ENCODE measurements at places on chromosomes 11 and 22.

GRCh38 chr11:12827929-12828812, 153.9 kb downstream of the TEAD1 start:
- no peak for DNase-seq

DNA sequence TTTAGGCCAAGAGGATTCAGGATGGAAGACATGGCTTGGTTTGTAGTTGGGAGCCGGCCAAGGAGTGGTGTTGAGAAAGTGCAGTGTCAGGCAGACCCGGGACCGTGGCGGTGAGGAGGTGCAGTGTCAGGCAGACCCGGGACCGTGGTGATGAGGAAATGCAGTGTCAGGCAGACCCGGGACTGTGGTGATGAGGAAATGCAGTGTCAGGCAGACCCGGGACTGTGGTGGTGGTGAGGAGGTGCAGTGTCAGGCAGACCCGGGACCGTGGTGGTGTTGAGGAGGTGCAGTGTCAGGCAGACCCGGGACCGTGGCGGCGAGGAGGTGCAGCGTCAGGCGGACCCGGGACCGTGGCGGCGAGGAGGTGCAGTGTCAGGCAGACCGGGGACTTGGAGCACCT, 59.7 kb downstream of the LRP5 start:
- no peak for DNase-seq

DNA sequence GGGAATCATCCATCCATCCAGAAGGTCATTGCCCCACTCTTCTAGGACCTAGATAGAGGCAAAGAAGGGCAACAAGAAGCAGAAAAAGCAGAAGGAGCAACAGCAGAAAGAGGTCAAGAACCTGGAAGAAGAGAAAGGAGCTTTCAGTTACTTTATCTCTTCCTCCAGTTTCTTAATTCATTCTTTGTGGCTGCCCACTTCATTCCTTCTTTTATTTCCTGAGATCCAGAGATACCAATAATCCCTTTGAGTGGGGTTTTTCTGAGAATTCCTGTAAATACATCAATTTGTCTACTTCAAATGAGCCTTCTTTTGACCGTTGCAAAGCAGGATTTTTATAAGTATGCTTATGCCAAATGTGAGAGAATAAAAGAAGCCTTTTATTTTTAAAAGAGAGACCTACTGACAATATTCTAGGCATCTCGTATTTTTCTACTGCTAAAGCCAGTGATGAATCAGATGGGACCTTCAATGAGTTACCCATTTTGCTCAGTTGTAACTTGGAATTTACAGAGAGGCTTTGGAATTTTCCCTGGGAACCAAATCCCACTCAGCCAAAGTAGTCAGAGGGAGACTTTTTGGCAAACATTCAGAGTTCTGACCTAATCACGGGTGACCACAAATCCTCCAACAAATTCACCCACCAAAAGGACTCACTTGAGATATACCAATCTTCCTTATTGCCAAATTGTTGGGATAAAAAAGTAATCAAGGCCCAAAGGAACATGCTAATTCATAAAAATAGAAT, 54.9 kb downstream of the ZC3H12C start:
- no peak for DNase-seq

- no peak for DNase-seq
Observed at GRCh38 chr22:39381009-39381755, 18.4 kb upstream of the TAB1 start.

GRCh38 chr11:35049859-35050531, 89.0 kb upstream of the CD44 start:
- DNase-seq: no peak

GRCh38 chr22:45240104-45240809, 437 bp downstream of the KIAA0930 start:
- DNase-seq: no peak

DNA sequence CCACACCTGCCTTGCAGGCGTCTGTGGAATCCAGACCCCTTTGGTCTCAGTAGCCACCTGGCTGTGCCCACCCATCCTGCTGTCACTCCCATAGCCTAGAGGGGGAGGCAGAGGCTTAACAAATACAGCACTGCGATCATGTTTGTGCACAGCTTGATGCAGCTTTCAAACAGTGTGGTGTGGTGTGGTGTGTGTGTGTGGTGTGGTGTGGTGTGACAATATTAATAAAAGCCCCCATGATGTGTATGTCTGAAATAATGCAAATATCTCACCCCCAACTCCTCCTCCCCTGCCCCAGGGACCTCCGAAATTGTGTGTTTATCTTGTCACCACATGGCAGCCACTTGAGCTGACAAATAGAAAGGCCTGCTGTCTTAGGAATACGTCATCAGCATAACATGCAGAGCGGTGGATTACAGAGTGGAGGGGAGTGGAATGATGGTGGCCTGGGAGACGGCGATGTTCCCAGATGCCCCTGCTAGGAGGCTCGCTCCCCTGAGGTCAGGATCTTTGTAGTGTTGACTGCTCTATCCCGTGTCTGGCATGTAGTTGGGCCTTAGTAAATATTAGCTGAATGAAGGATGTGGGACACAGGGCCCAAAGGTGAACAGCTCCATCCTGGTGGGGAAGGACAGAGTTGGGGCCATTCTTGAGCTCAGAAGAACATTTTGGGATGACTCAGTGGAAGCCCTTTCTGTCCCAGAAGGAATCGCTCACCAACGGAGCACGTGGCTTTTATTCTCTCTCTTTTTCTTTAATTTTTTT, 2.8 kb downstream of the PDXP start:
- DNase-seq: peak; percentile 40

- DNase-seq: peak; percentile 85
Observed at GRCh38 chr11:64723117-64723906, at the start of gene NRXN2. TSS of gene NRXN2 (minus strand) at chr11:64723197. CDS start at chr11:64713699, 9,498 bp downstream.

- DNase-seq: no peak
Observed at GRCh38 chr22:32528316-32528715, 53.7 kb downstream of the FBXO7 start.

DNA sequence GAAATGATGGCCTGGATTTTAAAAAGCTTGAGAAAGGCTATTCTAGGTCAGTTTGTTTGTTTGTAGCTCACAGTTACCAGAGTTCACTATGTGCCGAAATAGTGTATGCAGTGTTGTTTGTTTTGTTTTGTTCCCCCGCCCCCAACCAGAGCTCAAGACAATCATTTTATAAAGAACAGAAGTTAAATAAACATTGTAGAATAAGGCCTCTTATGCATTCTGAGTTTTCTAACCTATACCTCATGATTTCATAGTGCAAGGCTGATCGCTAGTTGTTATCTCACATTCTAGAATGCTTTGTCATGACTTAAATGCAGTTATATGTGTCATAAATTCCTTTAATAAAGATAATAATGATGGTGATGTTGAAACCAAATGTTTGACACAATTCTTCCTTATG, 7.8 kb downstream of the KCNA4 start:
- DNase-seq: no peak

DNA sequence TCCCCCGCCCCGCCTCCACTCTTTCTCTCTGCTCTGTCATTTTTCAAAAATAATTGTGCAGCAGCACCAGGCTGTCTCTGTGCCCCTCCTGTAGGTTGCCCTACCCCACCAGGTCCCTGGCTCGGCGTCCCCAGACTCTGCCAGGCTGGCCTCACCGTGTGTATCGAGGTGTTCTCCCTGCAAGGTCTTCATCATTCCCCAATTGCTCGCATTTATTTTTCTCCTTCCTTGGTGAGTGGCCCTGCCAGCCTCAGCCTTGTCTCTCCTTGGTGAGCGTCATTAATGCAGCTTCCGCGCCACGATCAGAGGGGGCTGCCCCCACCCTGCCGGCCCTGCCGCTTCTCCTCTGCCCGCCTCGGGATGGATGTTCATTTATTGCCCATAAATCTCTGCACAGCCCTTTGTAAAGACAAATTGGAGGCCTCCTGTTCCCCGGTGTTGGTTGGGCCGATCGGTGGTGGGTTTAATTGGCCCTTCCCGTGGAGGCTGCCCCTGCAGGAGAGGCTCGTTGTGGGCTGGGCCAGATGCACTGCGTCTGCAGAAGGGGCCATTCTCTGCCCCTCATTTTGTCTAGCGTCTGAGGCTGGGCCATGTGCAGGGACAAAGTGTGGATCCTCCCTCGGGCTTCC, 33.2 kb downstream of the RTN4R start:
- DNase-seq: no peak

GRCh38 chr11:43399983-43400630, 41.4 kb downstream of the TTC17 start:
- DNase-seq: no peak

DNA sequence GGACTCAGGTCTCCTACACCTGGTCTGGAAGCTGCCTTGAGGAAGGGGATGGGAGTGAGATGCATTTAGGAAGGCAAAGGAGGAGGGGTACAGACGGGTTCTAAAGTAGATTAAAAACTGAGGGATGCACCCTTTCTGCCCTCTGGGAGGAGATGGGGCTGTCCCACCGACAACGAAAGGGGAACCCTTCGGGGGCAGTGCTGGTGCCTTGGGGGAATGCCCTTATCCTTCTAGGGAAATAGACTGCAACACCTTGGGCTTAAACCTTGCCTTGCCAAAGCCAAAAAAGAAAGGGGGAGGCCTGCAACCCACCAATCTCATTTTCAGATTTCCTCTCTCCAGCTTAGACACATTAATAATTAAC, 89.8 kb downstream of the PLEKHA7 start:
- DNase-seq: no peak

DNA sequence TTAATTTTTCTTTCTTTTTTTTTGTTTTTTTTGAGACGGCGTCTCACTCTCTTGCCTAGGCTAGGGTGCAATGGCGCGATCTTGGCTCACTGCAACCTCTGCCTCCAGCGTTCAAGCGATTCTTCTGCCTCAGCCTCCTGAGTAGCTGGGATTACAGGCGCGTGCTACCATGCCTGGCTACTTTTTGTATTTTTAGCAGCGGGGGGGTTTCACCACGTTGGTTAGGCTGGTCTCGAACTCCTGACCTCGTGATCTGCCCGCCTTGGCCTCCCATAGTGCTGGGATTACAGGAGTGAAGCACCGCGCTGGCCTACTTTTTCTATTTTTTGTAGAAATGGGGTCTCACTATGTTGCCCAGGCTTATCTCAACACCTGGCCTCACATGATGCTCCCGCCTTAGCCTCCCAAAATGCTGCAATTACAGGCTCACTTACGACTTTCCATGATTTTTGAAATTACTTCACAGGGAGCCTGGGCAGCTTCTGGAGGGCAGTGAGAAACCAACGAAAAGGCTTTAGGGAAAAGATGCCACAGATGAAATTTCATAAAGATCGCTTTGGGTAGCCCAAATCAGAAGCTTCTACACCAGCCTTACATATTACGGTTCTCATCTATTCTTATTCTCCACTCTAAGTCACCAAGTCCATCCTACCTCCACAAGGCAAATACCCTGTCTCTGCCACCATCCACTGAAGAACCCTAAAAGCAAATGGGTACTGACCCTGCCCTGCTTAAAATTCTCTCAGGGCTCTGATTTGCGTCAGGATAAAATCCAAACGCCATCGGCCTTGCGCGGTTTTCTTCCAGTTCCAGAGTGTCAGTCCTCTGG, 866 bp upstream of the RRM1 start:
- no peak for DNase-seq

GRCh38 chr22:36922105-36922608, 8.7 kb downstream of the CSF2RB start:
- no peak for DNase-seq

DNA sequence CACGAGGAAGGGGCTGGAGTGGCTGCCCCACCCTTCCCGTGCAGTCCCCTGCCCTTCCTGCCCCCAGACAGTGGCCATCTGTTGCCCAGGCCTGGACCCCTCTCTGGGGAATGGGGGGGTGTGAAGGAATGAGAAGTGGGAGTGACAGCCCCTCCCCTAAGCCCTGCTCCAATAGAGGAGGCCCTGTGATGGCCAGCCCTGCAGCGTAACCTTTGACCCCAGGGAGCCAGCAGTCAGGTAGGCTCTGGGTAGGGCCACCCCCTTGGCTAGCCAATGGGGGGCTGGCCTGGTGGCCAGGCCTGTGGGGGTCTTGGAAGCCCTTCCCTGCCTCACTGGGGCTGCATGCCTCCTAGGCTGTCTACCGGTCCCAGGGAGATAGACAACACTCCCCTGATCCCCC, 6.6 kb downstream of the FLRT1 start:
- DNase-seq: no peak

GRCh38 chr11:27459191-27459590, 13.4 kb downstream of the LGR4 start:
- no peak for DNase-seq

DNA sequence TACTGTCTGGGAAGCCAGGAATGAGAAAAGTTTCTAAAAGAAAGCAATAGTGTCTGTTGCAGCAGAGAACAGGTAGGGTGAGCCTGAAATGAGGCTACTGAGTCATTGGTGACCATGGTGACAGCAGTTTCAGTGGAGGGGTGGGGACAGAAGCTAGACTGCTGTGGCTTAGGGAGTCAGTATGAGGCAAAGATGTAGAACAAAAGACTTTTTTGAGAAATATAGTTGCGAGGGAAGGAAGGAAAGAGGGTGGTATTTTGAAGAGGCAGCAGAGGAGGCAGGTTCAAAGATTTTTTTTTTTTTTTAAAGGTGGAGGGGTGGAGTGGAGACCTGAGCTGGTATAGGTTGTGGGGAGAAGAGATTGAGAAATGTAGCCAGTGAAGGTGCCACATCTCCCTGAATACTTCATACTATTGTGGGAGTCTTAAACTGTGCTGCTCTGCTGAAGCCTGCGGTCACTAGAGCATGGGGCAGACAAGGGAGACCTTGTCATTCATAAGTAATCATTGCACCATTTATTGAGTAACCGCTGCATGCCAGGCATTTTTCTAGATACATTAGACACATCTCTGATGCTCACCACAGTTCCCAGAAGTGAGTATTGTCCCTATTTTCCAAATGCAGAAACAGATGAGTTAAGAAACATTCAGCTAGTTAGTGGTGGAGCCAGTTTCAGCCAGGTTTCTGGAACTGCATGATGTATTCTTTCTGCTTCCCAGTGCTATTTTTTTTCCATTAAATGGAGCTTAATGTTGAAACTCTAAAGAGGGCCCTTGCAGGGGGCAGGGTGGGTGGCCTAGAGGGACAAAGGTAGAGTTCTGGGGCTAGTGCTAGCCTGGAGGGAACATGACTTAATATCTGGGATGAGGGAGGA, 49.9 kb downstream of the STIM1 start:
- DNase-seq: peak; percentile 51

DNA sequence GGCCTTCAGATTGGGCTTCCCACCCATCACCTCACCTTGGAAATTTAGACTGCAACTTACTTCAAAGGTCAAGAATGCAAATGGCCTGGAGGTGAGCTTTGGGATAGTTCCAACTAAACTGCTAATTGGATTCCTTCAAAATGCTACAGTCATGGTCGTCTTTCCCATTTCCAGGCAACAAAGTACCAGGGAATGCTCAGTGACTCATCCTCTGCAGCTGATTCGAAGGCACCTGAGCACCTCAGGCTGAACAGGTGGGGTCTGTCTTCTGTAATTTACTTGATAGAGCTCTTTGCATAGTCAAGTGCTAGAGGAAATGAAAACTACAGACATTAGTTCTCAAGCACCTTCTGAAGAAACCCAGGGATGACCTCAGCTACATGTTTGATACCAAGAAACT, 20.5 kb upstream of the FSHB start:
- DNase-seq: no peak

GRCh38 chr22:48779661-48780596, 1047.7 kb downstream of the BRD1 start:
- DNase-seq: no peak

GRCh38 chr22:36153501-36154422, 6.8 kb downstream of the APOL3 start:
- no peak for DNase-seq

All from activated T-cell treated with anti-CD3 and anti-CD28 coated beads, Interleukin-2, amount 50 U/mL, for 1 hour (primary cell).